NCI-H69 (cell line): ENCODE measurements at places on chromosomes 6 and 20.

- peak; percentile 70 for DNase-seq
Measured at GRCh38 chr6:169701311-169701953, 397 bp downstream of the WDR27 start.

- no peak for DNase-seq
Measured at GRCh38 chr6:1491591-1492319, 102.4 kb downstream of the FOXF2 start.

GRCh38 chr6:36443471-36444428 is 950 bp downstream of the KCTD20 start:
- peak; percentile 68 for DNase-seq

- no peak for DNase-seq
Measured at GRCh38 chr6:85130743-85131142, 319.1 kb upstream of the NT5E start.

DNA sequence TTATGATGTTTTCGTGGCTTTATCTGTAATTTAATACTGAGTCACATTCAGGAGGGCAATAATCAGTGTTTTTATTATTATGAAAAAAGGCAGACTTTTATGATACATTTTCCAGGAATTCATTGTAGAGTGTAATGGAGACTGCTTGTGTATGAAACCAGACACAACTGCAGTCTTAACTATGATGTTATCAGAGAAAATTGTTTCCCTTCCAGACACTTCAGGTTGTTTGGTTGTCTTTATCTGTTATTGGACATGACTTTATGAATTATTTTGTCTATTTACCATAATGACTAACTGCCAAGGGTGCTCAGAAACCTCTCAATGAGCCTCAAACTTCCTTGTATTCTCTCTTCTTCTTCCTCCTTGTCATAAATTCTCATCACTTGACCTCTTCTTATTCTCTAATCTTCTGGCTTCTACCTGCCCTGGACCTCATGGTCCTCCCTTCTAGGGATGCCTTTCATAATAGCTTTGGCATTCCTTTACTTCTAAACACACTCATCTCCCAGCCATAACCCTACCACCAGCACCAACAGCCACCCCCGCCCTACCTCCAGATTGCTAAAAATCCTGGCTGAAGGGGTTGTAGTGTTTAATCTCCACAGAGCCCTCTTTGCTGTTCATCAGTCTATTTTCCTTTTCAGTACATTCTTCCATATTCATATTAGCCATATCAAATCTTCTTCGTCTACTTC is 492.5 kb downstream of the CDKAL1 start:
- DNase-seq, result no peak

DNA sequence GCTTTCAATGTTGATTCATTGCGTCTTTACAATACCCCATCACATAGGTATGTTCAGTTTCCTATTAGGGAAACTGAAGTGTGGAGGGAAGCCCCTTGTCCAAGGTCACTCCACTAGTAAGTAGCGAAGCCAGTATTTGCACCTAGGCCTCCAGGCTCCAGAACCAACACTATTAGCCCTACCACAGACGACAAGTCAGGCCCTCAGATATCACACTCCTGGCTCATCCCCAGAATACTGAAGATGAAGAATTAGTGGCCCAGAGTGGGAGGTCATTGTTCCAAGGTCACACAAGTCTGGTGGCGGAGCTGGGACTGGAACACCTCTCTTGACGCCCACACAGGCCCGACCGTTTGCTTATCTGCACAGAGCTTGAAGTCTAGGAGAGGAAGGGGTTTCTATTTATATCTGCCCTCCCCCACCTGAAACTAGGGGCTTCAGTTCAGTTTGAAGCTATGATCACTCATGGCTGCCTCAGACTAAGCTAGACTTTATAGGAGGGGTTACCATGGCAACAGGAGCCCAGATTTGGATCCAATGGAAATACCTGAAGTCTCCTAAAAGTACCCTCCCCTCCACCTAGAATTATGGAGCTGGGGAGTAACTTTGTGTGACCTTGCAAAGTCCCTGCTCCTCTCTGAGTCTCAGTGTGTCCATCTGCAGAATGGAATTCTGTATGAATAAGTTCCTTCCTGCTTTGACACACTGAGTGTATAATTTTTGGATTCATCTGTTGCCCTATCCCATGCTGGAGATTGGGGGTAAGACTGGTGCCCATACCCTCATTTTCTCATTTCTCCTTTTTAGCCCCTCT is 2.2 kb downstream of the SNTA1 start:
- peak; percentile 36 for DNase-seq
